ENCODE measurements at places on chromosomes 11 and 22.

GRCh38 chr11:33268945-33269540, 11.9 kb downstream of the HIPK3 start:
- DNase-seq: no peak

- no peak for DNase-seq
These were observed 126.2 kb upstream of the SERPIND1 start for GRCh38 chr22:20647586-20648305.

DNA sequence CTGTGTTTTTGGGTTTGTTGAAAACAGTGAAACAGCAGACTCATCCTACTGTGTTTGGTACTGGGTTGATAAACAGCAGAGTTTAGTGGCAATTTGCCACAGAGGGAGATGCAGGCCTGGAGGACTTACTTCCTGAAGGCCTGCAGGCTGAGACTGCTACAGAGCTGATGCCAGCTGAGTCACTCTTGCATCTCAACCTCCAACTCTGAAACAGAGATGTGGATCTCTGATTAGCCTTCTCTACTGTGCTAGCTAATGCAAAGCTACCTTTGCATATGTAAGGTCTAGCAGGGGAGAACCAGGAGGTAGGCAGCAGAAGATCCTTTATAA, 14.3 kb downstream of the ATP5MG start:
- DNase-seq: no peak

- DNase-seq: no peak
These were observed 21.6 kb upstream of the C11orf96 start for GRCh38 chr11:43920598-43921419.

DNA sequence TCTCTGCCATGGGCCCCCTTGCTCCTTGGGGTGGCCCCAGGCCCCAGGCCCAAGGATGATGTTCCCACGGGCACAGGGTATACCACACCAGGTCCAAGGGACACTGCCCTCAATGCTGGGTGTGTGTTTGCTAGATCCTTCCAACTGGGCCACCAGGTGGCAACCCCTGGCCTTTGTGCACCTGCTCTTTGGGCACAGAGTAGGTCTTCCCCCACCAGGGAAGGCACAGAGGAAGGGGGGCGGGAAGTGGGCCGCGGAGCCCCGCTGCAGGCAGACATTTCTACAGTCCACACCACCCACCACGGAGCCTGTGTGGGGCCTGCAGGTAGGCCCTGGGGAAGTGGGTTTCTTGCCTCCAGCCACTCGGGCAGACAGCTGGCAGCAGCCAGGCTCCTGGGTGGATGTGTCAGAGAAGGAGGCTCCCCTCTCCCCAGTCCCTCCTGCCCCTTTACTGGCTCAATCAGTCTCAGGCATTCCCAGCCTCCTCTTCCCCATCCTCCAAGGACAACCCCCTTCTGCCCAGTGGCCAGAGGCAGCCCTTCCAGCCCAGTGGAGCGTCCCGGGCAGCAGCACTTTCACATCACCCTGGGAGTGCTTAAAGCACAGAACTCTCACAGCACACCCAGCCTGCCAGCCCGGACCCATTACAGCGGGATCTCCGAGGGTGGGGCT, 21.6 kb downstream of the MAFF start:
- no peak for DNase-seq

- DNase-seq: no peak
These were observed 9.8 kb downstream of the TMEM218 start for GRCh38 chr11:125101596-125101995.

Measured in CD4-positive, alpha-beta T cell treated with Interleukin-12 subunit alpha and Interleukin-12 subunit beta, for 1 hour (primary cell).